ENCODE measurements at places on chromosomes 6 and 20.

DNA sequence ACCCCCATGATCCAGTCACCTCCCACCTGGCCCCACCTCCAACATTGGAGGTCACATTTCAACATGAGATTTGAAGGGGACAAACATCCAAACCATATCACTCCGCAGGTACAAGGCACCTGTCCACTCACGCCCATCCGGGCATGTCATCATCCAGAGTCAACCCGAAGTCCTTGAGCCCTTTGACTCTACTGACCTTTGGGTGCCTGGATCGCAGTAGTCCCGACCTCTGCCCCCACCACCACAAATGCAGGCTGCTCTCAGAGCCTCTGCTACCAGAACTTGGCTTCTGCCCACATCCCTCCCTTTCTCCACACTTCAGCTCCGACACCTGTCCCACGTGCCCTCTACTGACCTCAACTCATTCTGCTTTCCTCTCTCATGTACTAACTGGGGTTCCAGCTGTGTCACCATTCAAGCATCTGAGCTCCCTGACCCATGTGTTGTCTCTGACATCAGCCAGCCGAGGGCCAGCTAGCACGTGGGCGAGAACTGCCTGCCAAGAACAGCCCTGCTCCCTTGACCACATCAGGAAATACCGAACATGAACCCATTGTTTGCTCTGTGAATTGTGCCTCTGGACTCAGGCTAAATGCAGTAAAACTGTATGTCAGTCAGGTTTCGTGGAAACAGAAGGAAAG lies 498.3 kb upstream of the SULF2 start:
- no peak for DNase-seq

GRCh38 chr6:21915707-21916260 lies 322.2 kb downstream of the SOX4 start:
- no peak for DNase-seq

DNA sequence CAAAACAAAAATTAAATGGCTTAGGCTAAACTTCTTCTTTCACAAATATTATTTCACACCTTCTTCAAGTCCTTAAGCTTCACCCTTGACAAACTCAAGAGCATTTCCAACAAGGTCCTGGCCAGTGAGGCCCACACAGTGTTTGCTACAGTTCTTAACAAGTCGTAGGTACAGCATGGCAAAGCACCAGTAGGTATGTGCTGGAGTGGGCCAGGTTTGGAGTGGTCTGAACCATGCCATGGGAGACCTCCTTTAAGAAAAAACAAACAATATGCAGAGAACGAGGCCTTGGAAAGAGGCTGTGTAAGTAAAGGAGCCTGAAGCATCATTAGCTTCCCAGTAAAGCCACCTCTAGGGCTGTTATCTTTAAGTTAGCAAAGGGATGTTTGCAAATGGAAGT lies 154.3 kb upstream of the SNX9 start:
- DNase-seq: no peak

- DNase-seq: no peak
Observed at GRCh38 chr6:123838505-123839234, 35.0 kb downstream of the NKAIN2 start.

DNA sequence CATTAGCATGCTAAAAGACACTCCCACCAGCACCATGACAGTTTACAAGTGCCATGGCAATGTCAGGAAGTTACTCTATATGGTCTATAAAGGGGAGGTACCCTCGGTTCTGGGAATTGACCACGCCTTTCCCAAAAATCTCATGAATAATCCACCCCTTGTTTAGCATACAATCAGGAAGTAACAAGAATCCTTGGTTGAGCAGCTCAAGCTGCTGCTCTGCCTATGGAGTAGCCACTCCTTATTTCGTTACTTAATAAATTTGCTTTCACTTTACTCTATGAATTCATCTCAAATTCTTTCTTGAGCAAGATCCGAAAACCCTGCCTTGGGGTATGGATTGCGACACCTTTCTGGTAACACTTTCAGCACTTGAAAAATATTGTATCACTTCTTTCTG lies 243.0 kb downstream of the BMP2 start:
- DNase-seq: no peak

- DNase-seq: no peak
Observed at GRCh38 chr20:16654858-16655535, 74.8 kb upstream of the SNRPB2 start.
